CD8-positive, alpha-beta memory T cell (primary cell): ENCODE measurements at places on chromosomes 12 and 14. TPM values are rescaled to one million over a fixed set of nuclear protein-coding genes. Genes with fewer than 3 reads are reported as not detected.

The FAM90A1 gene
- not detected for total RNA-seq

The BDKRB1 gene
- total RNA-seq: not detected

The DNAJC22 gene
- not detected for total RNA-seq

The CCDC88C gene
- total RNA-seq: 71.7 TPM

The PPP1R1A gene
- total RNA-seq: not detected

DNA sequence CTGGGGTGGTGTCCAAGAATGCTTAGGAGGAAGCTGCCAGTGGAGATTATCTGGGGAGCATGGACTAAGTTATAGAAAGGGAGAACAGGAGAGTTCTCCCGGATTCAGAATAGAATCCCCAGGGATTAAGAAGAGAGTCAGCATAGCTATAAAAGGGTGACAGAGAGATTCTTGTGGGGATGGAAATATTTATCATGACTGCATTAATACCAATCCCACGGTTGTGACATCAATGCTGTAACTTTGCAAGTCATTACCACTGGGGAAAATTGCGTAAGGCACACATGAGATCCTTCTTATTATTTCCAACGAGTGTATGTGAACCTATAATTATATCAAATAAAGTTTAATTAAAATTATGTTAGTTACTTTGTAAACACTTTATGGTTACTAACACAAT, 447.9 kb upstream of the TMEM132C start:
- H3K27me3 ChIP-seq: no peaks in the 10 kb centered on the region
- DNase-seq: no peak
- no peak overlapping the region for H3K27ac ChIP-seq
- no peaks in the 10 kb centered on the region for H3K36me3 ChIP-seq

DNA sequence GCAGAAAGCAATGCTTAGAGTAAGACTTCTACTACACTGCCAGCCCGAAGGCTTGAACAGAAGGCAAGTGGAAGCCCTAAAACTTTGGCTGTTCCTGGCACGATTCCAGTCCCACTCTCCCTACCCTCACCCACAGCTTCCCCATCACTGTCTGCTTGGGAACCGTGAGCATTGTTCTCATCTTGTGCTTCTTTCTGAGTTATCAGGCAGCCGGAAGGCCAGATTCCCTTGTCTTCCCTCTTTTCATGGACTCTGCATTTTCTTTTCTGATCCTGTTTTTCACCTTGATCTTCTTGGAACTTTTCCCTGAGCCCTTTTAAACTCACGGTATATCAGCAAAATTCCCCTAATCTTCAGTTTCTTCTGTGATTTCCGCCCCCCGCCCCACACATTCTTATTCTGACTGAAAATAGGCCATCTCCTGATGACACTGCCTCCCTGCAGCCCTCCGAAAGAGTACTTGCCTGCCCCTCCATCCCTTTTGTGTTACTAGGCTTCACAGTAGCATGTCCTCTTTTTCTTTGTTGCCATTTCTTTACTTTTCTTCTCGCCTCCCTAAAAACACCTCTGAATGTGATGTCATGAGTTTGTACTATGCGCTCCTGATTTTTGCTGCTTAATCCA, 29.9 kb downstream of the RCOR1 start:
- no peak overlapping the region for H3K4me3 ChIP-seq
- DNase-seq: no peak
- no peak overlapping the region for H3K27ac ChIP-seq
- H3K36me3 ChIP-seq: no peaks in the 10 kb centered on the region
- no peaks in the 10 kb centered on the region for H3K27me3 ChIP-seq
- H3K4me1 ChIP-seq: peaks cover 5% of the 10 kb centered on the region

DNA sequence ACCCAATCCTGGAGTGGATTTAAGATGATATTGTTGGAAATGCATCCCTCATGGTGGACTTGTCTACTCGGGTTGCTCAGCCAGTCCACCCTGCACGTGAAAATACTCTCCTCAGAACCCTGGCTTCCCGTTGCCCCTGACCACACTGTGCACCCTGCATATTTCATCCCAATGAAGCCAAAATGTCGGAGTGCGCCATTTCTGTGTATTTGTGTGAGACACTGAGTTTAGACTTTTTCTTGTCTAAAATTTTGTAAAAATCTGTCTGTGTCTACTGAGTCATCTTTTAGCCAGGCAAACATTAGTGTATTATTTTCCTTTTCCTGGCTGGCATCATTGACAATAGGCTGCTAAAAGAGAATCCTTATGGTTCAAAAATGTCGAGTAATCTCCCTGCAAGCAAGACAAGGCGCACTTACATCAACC, 485 bp upstream of the PNMA1 start:
- no peak overlapping the region for H3K4me3 ChIP-seq
- H3K36me3 ChIP-seq: peaks cover 5% of the 10 kb centered on the region
- peak overlapping the region; percentile 64 for H3K27ac ChIP-seq
- peaks cover 6% of the 10 kb centered on the region for H3K4me1 ChIP-seq

GRCh38 chr14:87489196-87489819, 503.7 kb downstream of the GALC start:
- H3K4me3 ChIP-seq: no peak overlapping the region
- no peaks in the 10 kb centered on the region for H3K4me1 ChIP-seq
- H3K27me3 ChIP-seq: no peaks in the 10 kb centered on the region
- H3K36me3 ChIP-seq: no peaks in the 10 kb centered on the region
- DNase-seq: no peak
